ENCODE measurements at places on chromosomes 1 and 21. TPM values are rescaled to one million over a fixed set of nuclear protein-coding genes. Genes with fewer than 3 reads are reported as not detected.

TESK2 gene
- total RNA-seq = 14.0 TPM

PGLYRP3 gene
- not detected for total RNA-seq

DNA sequence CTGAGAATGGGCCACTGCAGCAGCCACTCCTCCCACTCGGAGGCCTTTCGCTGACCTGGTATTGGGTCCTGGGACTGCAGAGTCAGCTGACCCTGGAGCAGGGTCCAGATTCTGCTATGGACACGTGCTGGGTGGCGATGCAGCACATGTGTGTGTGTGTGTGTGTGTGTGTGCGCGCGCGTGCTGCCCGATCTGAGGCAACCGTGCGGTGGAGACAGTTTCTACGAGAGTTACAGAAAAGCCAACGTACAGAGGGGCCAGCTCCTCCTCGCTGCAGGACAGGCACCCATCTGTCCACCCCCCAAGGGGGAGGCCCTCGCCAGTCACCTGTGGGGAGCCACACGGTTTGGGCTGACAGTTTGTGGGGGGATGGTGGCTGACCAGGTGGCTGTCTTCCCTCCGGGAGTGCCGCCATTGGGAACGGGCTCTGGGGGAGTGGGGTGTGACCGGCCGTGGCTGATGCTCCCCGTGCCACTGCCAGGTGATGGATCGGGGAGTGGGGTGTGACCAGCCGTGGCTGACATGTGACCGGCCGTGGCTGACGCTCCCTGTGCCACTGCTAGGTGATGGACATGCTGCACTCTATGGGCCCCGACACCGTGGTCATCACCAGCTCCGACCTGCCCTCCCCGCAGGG lies 24.0 kb downstream of the CSTB start:
- DNase-seq = no peak
- H3K4me1 ChIP-seq = no peaks in the 10 kb centered on the region
- H3K27me3 ChIP-seq = no peaks in the 10 kb centered on the region
- H3K27ac ChIP-seq = no peak overlapping the region
- no peak overlapping the region for H3K4me3 ChIP-seq
- H3K36me3 ChIP-seq = no peaks in the 10 kb centered on the region

DNA sequence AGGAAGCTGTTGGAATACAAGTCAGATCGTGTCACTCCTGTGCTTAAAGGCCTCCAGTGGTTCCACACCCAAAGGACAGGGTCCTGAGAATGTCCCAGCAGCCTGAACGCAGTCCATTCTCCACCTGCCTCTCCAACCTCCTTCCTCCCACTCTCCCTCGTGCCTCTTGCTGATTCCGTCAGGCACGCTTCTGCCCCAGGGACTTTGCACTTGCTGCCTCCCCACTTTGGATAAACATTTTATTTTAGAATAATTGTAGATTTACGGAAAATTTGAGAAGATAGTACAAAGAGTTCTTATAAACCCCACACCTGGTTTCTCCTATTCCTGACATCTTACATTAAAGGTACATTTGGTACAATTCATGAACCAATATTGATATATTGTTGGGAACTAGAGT lies 28.4 kb upstream of the LDLRAP1 start:
- H3K4me1 ChIP-seq = peaks cover 16% of the 10 kb centered on the region
- H3K36me3 ChIP-seq = no peaks in the 10 kb centered on the region
- no peak for DNase-seq
- no peak overlapping the region for H3K27ac ChIP-seq

GRCh38 chr1:239587066-239587465 lies 200.7 kb downstream of the CHRM3 start:
- no peaks in the 10 kb centered on the region for H3K27me3 ChIP-seq
- no peak overlapping the region for H3K27ac ChIP-seq
- H3K36me3 ChIP-seq = no peaks in the 10 kb centered on the region

- H3K4me3 ChIP-seq = no peak overlapping the region
- no peak for DNase-seq
- H3K27ac ChIP-seq = no peak overlapping the region
- no peaks in the 10 kb centered on the region for H3K36me3 ChIP-seq
- no peaks in the 10 kb centered on the region for H3K27me3 ChIP-seq
- H3K4me1 ChIP-seq = peaks cover 27% of the 10 kb centered on the region
Observed at GRCh38 chr1:61961009-61961408, 218.7 kb downstream of the PATJ start.

GRCh38 chr1:25173809-25174340 lies 58.4 kb downstream of the SYF2 start:
- H3K4me3 ChIP-seq = no peak overlapping the region
- H3K27me3 ChIP-seq = no peaks in the 10 kb centered on the region
- no peaks in the 10 kb centered on the region for H3K36me3 ChIP-seq
- H3K27ac ChIP-seq = no peak overlapping the region
- no peaks in the 10 kb centered on the region for H3K4me1 ChIP-seq
- no peak for DNase-seq

DNA sequence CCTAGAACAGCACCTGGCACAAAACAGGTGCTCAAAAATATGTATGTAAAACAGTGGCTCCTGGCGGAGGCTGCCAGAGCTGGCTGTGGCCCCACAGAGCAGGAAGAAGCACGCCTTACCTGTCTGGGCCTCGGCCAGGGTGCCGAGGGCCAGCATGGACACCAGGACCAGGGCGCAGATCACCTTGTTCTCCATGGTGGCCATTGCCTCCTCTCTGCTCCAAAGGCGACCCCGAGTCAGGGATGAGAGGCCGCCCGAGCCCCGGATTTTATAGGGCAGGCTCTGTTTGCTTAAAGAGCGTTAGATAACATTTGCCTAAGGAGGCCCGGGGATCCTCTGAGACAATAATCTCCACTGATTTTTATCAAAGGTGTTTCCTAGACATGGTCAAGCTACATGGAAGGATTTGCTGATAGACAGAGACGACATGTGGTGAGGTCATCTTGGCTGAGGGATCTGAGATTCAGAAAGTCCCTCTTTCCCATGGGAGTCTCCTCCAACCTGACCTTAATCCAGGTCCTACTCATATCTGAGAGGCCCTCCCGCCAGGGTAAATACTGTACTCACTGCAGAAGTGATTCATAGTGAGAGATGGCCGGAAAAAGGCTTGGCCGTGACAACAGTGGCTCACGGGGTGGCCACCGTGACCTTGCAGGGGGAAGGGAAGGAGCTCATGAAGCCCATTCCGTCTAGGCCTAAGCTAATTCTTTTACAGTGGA lies at the start of gene TFF1:
TSS of gene TFF1 (minus strand) at position 244 of the 719 bp plus-strand sequence. CDS start at position 204, 40 bp downstream.
- DNase-seq = no peak
- no peaks in the 10 kb centered on the region for H3K36me3 ChIP-seq
- no peaks in the 10 kb centered on the region for H3K4me1 ChIP-seq

DNA sequence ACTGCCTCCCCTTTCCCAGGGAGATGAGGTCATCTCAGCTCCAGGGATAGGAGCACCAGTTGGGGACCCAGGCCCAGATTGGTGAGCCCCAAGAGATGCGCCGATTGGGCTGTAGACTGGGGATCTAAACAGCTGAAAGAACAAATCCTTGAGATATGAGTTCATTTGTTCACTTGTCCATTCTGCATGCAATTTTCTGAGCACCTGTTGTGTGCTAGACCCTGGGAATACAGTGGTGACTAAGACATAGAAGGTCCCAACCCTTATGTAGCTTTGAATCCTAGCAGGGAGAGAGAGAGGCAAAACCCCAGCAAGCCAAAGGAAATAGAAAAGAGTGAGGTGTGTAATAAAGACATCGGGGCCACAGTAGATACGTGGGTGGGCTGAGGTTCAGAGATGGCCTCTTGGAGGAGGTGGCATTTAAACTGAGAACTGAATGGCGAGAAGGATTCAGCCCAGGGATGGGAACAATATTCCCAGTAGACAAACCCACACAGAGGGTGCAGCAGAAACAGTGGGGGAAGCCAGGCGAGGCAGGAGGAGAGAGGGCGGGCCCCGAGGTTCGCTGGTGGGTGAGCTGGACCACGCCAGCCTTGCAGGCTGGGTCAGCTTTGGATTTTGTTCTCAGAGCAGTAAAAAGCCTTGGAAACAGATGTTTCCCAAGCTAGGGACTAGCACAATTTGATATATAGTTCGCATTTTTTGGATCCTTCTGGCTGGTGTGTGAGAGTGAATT lies 105.6 kb upstream of the ACTL8 start:
- no peak overlapping the region for H3K4me3 ChIP-seq
- no peaks in the 10 kb centered on the region for H3K27me3 ChIP-seq
- no peaks in the 10 kb centered on the region for H3K36me3 ChIP-seq
- no peak overlapping the region for H3K27ac ChIP-seq

- H3K27me3 ChIP-seq = no peaks in the 10 kb centered on the region
- no peaks in the 10 kb centered on the region for H3K36me3 ChIP-seq
- no peak overlapping the region for H3K4me3 ChIP-seq
- no peak overlapping the region for H3K27ac ChIP-seq
Observed at GRCh38 chr1:211469938-211470529, 21.9 kb downstream of the RD3 start.

DNA sequence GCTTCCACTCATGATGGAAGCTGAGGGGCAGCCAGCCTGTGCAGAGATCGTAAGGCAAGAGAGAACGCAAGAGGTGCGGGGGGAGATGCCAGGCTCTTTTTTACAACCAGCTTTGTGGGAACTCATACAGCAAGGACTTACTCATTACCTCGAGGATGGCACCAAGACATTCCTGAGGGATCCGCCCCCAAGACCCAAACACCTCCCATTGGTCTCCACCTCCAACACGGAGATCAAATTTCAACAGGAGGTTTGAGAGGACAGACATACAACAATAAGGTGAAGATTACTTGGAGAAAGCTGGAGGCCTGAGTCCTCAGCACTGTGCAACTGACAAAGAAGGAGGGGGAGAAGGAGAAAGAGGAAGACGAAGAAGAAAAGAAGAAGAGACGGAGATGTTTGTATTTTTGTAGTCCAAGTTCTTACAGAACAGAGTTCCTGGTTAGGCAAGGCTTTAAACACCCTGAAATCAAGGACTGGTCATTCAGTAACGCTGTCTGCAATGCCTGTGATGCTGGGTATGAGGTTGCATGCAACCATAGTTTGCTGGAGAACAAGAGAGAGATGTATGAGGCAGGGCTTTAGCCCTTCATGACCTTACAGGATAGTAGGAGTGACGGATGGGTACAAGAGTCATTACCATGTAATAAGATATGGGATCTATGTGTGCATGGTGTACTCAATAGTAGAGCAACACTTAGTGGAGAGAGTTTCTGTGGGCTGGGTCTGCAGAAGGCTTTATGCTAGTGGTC lies 19.7 kb upstream of the GALNT2 start:
- no peaks in the 10 kb centered on the region for H3K36me3 ChIP-seq
- H3K4me3 ChIP-seq = no peak overlapping the region
- H3K27me3 ChIP-seq = no peaks in the 10 kb centered on the region
- DNase-seq = peak; percentile 87
- no peaks in the 10 kb centered on the region for H3K4me1 ChIP-seq
- H3K27ac ChIP-seq = no peak overlapping the region

Data from GM23338 (cell line).